ENCODE measurements at places on chromosomes 1 and 21. TPM values are rescaled to one million over a fixed set of nuclear protein-coding genes. Genes with fewer than 3 reads are reported as not detected.

GRCh38 chr1:214791961-214792360 is 189.0 kb downstream of the CENPF start:
- H3K27me3 ChIP-seq = no peaks in the 10 kb centered on the region
- no peaks in the 10 kb centered on the region for H3K4me1 ChIP-seq
- no peak overlapping the region for H3K4me3 ChIP-seq
- H3K27ac ChIP-seq = no peak overlapping the region

DNA sequence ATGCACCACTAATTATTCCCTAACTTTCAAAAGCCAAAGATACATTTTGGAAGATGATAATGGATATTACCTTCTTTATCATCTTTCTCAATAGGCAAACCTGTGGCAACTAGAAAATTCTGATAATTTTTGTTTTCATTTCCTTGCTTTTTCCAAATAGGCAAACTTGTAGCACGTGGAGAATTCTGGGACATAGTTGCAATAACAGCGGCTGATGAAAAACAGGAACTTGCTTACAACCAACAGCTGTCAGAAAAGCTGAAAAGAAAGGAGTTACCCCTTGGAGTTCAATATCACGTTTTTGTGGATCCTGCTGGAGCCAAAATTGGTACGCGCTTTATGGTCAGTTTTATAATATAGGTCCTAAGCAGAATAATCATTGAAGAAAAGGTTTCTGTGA is 1.5 kb downstream of the FPGT start:
- H3K4me1 ChIP-seq = no peaks in the 10 kb centered on the region
- H3K27me3 ChIP-seq = no peaks in the 10 kb centered on the region
- H3K36me3 ChIP-seq = no peaks in the 10 kb centered on the region
- no peak overlapping the region for H3K27ac ChIP-seq
- H3K4me3 ChIP-seq = no peak overlapping the region
- DNase-seq = no peak

DNA sequence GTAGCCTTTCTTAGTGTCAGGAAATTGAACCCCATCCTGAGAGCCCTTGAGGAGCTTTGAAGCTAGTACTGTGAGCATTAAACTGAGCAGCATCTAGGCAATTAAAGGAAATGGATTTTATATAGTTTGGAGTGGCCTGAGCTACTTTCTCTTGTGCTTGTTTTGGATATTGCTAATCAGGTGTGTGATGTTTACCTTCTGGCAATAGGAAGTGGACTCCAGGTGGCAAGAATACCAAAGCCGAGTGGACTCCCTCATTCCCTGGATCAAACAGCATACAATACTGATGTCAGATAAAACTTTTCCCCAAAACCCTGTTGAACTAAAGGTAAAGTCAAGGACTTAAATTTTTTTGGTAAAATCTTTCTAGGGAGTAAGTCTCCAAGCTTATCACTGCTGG is 79.4 kb downstream of the MACF1 start:
- H3K36me3 ChIP-seq = no peaks in the 10 kb centered on the region
- no peak overlapping the region for H3K27ac ChIP-seq
- no peaks in the 10 kb centered on the region for H3K4me1 ChIP-seq
- H3K4me3 ChIP-seq = no peak overlapping the region
- DNase-seq = no peak

MFAP2 gene
- 200 TPM for total RNA-seq

PBX1 gene
- total RNA-seq = 61.2 TPM

INAVA gene
- 51.0 TPM for total RNA-seq

All from hepatocyte (in vitro differentiated cells).